ENCODE measurements at places on chromosomes 7 and 10.

- H3K36me3 ChIP-seq = no peaks in the 10 kb centered on the region
- no peaks in the 10 kb centered on the region for H3K27me3 ChIP-seq
- DNase-seq = no peak
- H3K4me1 ChIP-seq = no peaks in the 10 kb centered on the region
- no peak overlapping the region for H3K27ac ChIP-seq
Measured at GRCh38 chr7:47473499-47474210, 108.3 kb downstream of the TNS3 start.

GRCh38 chr10:47361293-47361692 is 13.1 kb downstream of the RBP3 start:
- no peaks in the 10 kb centered on the region for H3K27me3 ChIP-seq
- H3K4me1 ChIP-seq = no peaks in the 10 kb centered on the region
- H3K4me3 ChIP-seq = no peak overlapping the region
- no peaks in the 10 kb centered on the region for H3K36me3 ChIP-seq
- DNase-seq = no peak
- H3K27ac ChIP-seq = no peak overlapping the region

DNA sequence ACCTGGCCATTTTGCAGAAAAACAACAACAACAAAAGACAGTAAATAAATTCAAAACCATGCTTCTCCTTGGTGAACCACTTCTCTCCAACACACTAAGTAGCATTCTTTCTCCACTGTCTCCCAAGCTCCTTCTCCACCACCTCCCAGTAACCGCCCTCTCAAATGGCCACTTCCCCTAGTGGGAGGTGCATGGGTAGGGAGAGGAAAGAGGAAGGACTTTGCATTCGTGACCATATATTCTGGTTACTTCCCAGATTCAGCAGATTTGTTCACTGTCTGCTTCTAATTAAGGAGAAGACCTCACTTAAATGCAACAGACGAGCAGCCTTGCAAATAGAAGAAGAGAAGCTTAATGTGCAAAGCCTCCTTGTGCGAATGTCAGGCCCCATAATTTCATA is 166.8 kb downstream of the SORCS1 start:
- no peak overlapping the region for H3K4me3 ChIP-seq
- no peaks in the 10 kb centered on the region for H3K36me3 ChIP-seq

GRCh38 chr7:71976645-71977044 is 435.5 kb downstream of the CALN1 start:
- H3K27ac ChIP-seq = no peak overlapping the region
- no peaks in the 10 kb centered on the region for H3K27me3 ChIP-seq
- H3K4me1 ChIP-seq = no peaks in the 10 kb centered on the region
- no peak for DNase-seq
- H3K4me3 ChIP-seq = no peak overlapping the region

GRCh38 chr7:107996072-107996882 is 6.7 kb downstream of the LAMB1 start:
- peaks cover 2% of the 10 kb centered on the region for H3K4me1 ChIP-seq
- no peaks in the 10 kb centered on the region for H3K36me3 ChIP-seq
- peaks cover 17% of the 10 kb centered on the region for H3K27me3 ChIP-seq

DNA sequence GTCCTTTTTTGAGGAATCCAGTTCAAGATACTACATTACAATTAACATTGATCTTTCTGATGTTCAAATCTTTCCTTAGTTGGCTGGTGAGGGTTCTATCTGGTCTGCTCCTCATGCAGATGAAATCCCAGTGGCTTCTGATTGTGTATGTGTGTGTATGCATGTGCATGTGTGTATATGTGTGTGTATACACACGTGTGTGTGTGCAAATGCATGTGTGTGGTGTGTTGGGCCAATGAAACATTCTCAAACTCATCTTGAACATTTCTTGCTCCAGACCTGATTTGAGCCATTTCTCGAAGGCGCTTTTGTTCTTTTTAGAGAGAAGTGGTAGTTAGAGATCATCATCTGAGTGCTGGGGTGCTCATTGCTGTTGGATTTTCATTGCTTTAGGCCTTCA is 113.9 kb downstream of the GLRX3 start:
- no peaks in the 10 kb centered on the region for H3K27me3 ChIP-seq
- DNase-seq = no peak
- no peak overlapping the region for H3K4me3 ChIP-seq
- no peaks in the 10 kb centered on the region for H3K36me3 ChIP-seq

GRCh38 chr10:56715262-56715661 is 354.2 kb upstream of the ZWINT start:
- no peaks in the 10 kb centered on the region for H3K36me3 ChIP-seq
- H3K27me3 ChIP-seq = no peaks in the 10 kb centered on the region
- H3K4me3 ChIP-seq = no peak overlapping the region
- no peaks in the 10 kb centered on the region for H3K4me1 ChIP-seq
- no peak overlapping the region for H3K27ac ChIP-seq

GRCh38 chr7:77940647-77941046 is 142.1 kb downstream of the PHTF2 start:
- peaks cover 20% of the 10 kb centered on the region for H3K36me3 ChIP-seq
- no peak overlapping the region for H3K4me3 ChIP-seq
- H3K4me1 ChIP-seq = no peaks in the 10 kb centered on the region
- no peak overlapping the region for H3K27ac ChIP-seq

DNA sequence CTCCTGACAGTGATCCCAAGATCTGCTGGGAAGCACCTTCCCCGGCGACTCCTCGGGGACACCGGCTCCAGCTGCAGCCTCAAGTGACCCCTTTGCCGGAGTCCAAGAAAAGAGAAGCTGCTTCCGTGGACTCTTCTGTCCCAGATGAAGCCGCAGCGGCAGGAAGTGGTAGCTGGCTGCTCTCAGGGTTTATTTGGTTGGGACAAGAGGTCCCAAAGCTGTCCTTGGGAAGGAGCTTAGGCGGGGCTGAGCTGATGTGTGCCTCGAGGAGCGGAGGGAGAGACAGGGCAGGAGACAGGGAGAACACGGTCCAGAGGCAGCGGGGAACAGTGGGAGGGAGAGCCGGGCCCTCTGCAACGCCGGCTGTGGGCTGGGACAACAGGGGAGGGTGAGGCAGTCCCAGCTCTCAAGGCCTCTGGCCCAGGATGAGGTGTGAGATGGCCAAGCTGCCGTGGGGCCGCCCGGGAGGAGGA is 13.1 kb upstream of the FAM20C start:
- no peak for DNase-seq
- no peak overlapping the region for H3K27ac ChIP-seq

GRCh38 chr7:39909526-39909925 is 40.5 kb upstream of the CDK13 start:
- no peaks in the 10 kb centered on the region for H3K27me3 ChIP-seq
- no peak for DNase-seq
- no peaks in the 10 kb centered on the region for H3K4me1 ChIP-seq
- no peak overlapping the region for H3K27ac ChIP-seq
- no peaks in the 10 kb centered on the region for H3K36me3 ChIP-seq

GRCh38 chr7:138853448-138853847 is 55.5 kb upstream of the ATP6V0A4 start:
- H3K4me3 ChIP-seq = no peak overlapping the region
- DNase-seq = no peak
- H3K4me1 ChIP-seq = no peaks in the 10 kb centered on the region
- H3K27me3 ChIP-seq = no peaks in the 10 kb centered on the region
- H3K27ac ChIP-seq = no peak overlapping the region

DNA sequence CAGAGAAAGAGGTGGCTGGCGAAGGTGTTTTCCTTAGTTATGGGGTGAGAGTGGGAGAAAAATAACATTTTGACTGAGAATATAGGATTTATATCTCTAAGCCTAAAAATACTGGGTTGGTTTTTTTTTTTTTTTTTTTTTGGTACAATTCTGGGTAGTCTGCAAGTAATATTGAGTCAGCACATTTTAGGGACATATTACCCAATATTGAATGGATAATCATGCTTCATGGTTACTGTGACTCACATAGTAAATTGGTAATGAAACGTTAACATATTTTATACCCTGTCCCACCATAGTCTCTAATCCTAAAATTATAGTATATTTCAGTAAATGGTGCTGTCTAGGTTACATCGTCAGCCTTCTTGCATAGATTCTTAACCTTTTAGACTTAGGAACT is 91.4 kb downstream of the TPST1 start:
- no peaks in the 10 kb centered on the region for H3K27me3 ChIP-seq
- H3K4me3 ChIP-seq = no peak overlapping the region
- no peak overlapping the region for H3K27ac ChIP-seq
- H3K36me3 ChIP-seq = no peaks in the 10 kb centered on the region
- no peak for DNase-seq

- peaks cover 3% of the 10 kb centered on the region for H3K36me3 ChIP-seq
- no peak overlapping the region for H3K4me3 ChIP-seq
- DNase-seq = no peak
- no peak overlapping the region for H3K27ac ChIP-seq
- H3K27me3 ChIP-seq = no peaks in the 10 kb centered on the region
Measured at GRCh38 chr7:112869111-112869774, 79.0 kb upstream of the TMEM168 start.

- no peak for DNase-seq
- no peak overlapping the region for H3K27ac ChIP-seq
Measured at GRCh38 chr10:110847374-110847773, 24.4 kb upstream of the PDCD4 start.

- DNase-seq = no peak
- H3K36me3 ChIP-seq = no peaks in the 10 kb centered on the region
- H3K4me3 ChIP-seq = no peak overlapping the region
- H3K27ac ChIP-seq = no peak overlapping the region
Measured at GRCh38 chr7:67484244-67484751, 487.7 kb downstream of the TYW1 start.

DNA sequence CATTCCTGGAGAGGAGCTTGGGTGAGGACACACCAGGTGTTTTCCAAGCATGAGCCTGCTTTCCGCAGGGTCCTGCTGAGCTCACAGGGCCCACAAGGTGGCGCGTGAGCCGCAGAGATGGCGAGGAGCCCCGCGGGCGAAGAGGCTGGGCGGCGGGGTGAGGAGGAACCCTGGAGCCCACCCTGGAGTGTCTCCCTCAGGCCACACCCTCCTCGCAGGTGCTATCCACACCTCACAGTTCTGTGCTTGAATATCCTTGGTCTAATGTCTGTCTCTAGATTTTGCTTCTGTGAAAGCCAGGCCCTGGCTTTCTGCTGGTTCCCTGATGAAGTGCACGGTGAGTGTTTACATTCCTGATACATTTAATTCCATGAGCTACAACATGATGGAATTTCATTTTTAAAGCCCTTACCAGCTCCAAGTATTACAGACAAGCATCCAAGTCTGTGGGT is 433.6 kb downstream of the ACTR3B start:
- no peaks in the 10 kb centered on the region for H3K36me3 ChIP-seq
- no peak for DNase-seq
- no peak overlapping the region for H3K4me3 ChIP-seq
- no peaks in the 10 kb centered on the region for H3K27me3 ChIP-seq

- H3K27ac ChIP-seq = no peak overlapping the region
- H3K4me3 ChIP-seq = no peak overlapping the region
- H3K27me3 ChIP-seq = no peaks in the 10 kb centered on the region
- no peak for DNase-seq
- no peaks in the 10 kb centered on the region for H3K4me1 ChIP-seq
Measured at GRCh38 chr7:109121599-109122300, 552.1 kb downstream of the DNAJB9 start.

DNA sequence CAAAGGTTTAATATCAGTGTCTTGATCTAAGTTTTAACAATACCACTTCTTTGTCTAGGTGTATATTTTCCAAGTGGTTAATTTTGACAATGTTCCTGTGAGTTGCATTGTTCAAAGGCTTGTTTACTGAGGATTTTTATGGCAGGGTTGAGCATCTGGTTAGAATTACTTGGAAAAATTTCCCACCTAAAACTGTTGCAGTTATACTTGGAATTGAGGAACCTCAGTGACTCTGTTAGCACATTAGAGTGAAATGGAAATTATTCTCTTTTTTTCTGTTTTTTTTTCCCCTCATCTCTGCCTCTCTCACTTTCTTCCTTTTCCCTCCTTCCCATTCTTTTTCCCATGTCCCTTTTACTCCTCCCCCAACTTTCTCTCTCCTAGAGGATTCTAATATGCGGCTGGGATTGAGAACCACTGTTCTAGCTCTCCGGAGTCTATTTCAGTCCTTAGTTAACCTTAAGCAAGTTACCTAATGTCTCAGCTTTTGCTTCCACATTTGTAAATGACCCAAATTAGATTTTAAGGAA is 107.0 kb downstream of the PODXL start:
- no peak overlapping the region for H3K27ac ChIP-seq
- H3K4me1 ChIP-seq = no peaks in the 10 kb centered on the region
- DNase-seq = no peak
- peaks cover 36% of the 10 kb centered on the region for H3K36me3 ChIP-seq
- no peak overlapping the region for H3K4me3 ChIP-seq
